Stimulated activated CD8-positive, alpha-beta memory T cell treated with anti-CD3 and anti-CD28 coated beads, Interleukin-4, amount 100 ng/mL, for 24 hours (primary cell): ENCODE measurements at places on chromosomes 1 and 21.
A peak's percentile ranks its signal among the peaks of the same experiment; 100 is the strongest.

GRCh38 chr1:51061231-51061918, 40.7 kb upstream of the C1orf185 start:
- DNase-seq, result no peak

- peak; percentile 49 for DNase-seq
These were observed 1.7 kb downstream of the TMCC2 start for GRCh38 chr1:205229399-205229871.

DNA sequence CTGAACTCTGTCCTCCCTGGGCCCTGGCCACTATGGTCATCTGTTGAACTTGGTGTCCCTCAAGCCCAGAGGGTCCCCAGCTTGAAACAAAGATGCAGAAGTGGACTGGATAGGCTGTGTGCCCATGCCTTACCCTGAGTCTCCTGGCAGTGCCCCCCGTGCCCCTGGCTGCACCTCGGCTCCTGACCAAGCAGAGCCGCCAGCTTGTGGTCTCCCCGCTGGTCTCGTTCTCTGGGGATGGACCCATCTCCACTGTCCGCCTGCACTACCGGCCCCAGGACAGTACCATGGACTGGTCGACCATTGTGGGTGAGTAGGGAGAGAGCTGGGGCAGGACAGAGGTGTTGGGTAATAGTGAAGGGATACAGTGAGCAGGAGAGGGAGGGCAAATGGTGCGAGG, 10.7 kb downstream of the TIE1 start:
- DNase-seq, result no peak

- no peak for DNase-seq
These were observed 18.3 kb downstream of the SYNC start for GRCh38 chr1:32684167-32684811.

DNA sequence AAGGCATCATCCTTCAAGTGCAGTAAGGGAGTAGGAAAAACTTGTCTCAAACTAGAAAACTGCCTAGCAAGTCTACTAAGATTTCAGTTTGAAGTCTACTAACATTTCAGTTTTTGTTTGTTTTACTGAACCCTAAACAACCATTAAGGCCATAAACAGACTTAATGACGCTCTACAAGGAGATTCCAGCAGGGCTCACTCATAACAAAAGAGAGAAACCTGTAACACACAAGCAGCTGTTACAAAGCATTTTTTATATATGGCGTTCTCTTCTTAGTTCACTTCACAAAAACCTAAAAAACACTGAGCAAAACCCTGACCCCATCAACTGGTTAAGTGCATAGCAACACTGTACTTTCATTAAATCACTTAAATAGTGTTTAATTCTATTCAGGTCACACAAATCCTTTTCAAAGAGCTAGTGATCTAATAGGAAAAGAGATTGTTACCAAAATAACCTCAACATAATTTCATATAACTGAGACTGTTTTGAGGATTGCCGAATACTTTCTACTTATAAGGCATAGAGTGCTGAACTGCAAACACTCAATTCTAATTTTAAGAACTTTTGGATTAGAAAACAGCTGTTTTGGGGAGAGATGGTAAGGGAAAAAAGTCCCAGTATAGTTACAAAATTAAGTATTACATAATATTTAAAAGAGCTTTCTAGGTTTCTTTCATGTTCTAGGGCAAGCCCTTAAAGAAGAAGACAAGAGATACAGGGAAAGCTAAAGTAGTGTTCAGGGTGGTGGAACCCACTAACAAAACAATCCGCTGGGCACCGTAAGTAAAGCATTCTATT, 1.4 kb downstream of the B3GALNT2 start:
- DNase-seq, result no peak

GRCh38 chr1:44310006-44310405, 45.1 kb downstream of the ERI3 start:
- no peak for DNase-seq

DNA sequence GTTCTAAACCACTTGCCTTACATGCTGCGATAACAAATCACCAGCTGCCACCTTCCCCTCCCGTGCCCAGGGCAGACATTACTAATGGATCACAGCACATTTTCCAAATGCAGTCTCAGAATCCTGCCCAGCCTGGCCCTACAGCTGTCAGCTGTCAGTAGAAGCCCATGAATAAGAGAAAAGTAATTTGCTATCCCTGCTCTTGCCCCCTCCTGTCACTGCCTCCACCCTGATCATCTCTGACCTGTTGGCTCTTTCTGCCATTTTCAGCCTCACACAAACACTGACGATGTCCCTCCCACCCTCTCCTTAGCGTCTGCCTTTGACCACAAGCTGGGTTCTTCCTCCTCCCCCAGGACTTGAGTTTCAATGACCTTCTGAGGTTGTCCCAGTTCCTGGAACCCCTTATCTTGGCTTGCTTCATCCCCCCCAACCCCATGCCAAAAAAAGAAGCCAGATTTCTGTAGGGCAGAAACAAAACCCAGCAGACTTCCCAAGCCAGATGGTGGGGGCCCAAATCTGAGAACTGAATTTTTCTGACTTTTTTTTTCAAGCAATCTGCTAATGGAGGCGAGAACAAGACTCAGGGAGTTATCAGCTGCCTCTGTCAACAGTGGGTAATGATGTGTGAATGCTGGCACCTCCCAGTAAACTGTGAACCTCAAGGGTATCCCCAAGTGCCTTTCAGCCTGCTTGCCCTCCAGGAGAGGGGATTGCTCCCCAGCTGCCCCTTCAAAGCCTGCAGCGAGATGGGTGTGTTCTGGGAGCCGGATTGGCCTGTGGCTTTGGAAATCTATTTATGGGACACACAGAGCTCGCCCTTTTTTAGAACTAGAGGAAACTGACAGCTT, 216.5 kb upstream of the VAMP3 start:
- no peak for DNase-seq

DNA sequence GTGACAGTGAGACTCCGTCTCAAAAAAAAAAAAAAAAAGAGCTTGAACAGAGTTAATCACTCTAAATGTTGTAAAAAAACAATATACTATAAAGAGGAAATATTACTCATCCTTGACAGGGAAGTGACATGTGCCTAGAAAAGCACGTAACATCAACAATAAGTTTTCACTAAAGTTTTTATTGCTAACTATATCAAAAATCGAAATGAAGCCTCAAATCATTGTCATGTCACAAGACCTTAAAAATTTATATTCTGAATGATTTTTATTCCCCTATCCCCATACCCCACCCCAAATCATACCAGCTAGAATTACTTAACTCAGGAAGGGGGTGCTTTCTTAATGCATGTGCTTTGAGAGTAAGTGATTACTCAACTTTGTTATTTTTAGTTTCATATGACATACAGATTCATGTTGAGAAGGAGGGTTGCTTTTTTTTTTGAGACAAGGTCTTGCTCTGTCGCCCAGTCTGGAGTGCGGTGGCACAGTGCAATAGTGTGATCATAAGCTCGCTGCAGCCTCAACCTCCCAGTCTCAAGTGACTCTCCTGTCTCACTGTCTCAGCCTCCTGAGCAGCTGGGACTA, 53.6 kb upstream of the MUTYH start:
- DNase-seq, result peak; percentile 5

GRCh38 chr1:92795166-92795565, 10.3 kb upstream of the EVI5 start:
- no peak for DNase-seq

GRCh38 chr1:109228167-109228566, 14.4 kb downstream of the SARS1 start:
- DNase-seq, result no peak

- peak; percentile 44 for DNase-seq
These were observed 63.3 kb upstream of the LRRC8D start for GRCh38 chr1:89757532-89757931.

GRCh38 chr1:236103646-236104218, 38.6 kb upstream of the GPR137B start:
- peak; percentile 26 for DNase-seq

DNA sequence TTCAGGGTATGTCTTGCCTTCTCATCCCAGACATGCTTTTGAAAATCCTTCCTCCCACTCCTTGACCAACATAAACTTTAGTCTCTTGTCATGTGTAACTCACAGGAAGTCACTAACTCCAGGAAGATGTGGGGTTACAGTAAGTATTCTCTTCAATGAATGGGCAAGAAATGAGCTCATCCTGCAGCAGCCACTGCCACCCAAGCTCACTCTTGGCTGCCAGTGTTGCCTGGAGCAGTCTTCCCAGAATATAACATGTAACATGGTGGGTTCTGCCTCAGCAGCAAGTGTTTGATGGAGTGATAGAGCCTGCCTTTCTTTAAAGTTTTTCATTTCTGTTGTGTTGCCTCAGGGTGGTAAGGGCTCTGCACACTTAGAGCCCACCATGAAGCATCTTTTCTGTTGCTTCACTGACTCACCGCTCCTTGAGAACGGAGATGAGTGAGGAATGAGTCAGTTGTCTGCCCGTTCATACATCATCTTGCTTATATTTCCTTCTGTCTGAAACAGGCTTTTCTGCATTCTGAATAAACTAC, 187.0 kb downstream of the TPR start:
- DNase-seq, result no peak

- DNase-seq, result no peak
These were observed 3.8 kb downstream of the PHGDH start for GRCh38 chr1:119715542-119715941.

DNA sequence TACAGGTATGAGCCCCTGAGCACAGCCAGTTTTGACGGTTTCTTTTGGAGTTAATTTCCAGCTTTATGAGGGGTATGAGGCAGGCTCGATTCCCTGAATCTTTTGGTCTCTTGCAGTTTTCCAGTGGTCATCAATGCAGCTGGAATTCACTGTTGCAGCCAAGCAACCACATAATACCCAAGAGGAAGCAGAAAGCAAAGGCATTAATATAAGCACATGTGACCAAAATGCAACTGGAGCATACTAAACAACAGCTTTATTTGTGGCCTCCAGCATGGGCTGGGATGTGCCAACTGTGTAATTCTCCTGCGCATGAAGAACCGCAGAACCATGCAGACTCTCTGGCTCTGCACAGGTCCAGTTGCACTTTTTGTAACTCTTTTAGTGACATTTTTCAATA, 33.0 kb downstream of the DSCAM start:
- DNase-seq, result no peak

- no peak for DNase-seq
These were observed 64.5 kb downstream of the OBSCN start for GRCh38 chr1:228272331-228272791.

DNA sequence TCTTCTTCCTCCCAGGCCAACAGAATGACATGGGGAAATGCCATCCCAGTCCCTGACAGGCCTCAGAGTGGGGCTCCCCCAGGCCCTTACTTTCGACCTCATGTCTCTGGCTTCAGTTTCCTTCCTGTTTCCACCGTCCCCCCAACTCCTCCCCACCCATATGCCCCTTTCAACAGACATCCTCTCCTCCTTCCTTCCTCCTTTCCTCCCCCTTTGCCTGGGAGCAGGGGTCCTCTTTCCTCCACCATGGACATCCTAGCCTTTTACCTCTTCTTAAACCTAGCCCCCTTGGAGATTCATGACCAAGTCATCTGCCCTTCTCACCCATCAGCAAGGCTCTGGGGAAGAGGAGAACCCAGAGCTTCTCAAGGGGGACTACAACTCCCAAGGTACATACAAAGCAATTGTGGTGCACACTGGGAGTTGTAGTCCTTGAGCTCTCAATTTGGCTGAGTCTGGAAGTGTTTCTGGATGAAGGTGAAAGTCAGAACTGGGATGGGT, 4.0 kb downstream of the ZBTB7B start:
- DNase-seq, result no peak

- DNase-seq, result no peak
These were observed 124.7 kb downstream of the EIF4G3 start for GRCh38 chr1:21052034-21052433.

DNA sequence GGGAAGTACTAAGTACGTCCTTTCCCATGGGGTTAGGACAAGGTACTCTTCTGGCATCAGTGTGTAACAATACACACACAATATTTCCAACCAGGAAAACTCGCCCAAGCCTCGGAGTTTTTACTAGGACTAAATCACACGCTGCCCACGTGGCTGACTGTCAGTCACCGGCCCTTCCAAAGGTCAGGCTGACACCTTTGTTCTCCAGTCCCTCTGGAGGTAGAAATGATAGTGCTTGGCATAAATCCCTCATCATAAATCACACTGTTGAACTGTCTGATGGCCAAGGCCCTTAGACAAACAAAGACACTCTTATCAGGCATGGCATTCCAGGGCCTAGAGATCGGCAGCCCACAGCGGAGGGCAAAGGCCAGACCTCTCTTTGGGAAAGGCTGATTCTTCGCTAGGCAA, 16.9 kb upstream of the SLAMF9 start:
- no peak for DNase-seq

DNA sequence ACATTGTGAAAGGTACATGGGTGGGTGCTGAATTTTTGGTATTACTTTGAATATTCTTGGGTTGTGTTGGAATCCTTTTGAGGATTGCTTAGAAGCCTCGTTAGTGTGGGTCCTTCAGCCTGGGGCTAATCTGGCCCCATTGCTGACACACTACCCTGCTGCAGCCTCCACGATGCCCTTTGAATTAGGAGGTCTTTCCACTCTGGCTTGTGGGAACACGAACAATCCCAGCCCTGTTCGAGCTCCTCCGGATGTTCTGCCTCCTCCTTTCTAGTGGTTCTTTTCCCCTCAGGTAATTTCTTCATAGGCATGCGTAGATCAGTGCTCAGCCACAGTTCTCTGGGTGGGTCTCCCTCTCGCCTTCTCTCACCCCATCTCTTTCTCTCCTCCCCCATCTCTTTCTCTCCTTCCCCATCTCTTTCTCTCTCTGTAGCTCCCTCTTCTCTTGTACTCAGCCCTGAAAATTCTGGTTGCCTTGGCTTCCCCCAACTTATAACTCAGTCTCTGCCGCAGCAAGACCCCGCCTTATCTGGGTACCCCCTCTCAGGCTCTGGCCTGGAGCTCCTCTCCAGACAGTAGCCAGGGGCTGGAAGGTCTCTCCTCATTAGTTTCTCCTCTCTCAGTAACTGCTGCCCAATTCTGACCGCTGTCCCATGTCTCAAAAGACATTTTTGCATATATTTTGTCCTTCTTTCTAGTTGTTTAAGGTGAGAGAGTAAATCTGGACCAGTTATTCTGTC, 46.0 kb upstream of the SLC19A1 start:
- no peak for DNase-seq

DNA sequence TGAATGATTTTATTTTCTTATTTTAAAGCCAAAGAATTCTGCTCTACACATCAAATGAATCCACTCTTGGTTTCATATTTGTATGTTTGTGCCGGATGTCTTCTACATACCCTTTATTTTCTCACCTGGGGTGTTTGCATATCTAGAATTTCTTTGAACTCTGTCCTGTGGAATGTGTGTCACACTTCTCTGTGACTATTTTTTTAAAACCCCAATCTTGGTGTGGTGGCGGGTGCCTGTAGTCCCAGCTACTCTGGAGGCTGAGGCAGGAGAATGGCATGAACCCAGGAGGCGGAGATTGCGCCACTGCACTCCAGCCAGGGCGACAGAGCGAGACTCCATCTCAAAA, 35.4 kb downstream of the CENPF start:
- no peak for DNase-seq

DNA sequence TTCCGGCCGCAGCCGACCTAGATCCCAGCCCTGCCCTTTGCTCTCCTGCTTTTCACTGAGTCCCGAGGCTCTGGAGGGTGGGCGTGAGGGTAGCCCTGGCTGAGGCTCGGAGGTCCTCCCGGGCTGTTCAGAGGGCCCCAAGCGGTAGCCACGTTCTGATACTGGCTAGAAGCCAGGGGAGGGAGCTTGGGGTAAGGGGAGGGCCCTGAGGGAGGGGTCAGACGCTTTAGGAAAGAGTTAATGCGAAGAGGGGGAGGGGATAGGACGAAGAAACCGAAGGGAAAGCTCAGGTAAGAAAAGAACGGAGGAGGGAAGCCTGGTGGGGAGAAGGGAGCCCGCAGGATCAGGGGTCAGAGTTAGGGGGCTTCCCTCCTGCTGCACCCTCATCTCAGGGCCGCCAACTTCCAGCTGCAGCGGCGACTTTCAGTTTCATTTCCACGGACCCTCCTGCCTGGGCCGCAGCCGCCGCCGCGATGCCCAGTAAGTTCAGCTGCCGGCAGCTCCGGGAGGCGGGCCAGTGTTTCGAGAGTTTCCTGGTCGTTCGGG, at the start of gene MOV10:
Gene MOV10 (plus strand): TSS at position 220 of the 546 bp plus-strand sequence. CDS start 254 bp downstream, at position 474.
- peak; percentile 24 for DNase-seq
